Stimulated activated CD8-positive, alpha-beta memory T cell treated with anti-CD3 and anti-CD28 coated beads, Interleukin-12 subunit alpha, Interleukin-12 subunit beta, amount 100 ng/mL, for 1 hour (primary cell): ENCODE measurements at places on chromosomes 3 and 15.

- DNase-seq: no peak
Measured at GRCh38 chr3:5210926-5211325, 23.4 kb downstream of the EDEM1 start.

GRCh38 chr3:42228796-42229195 is 37.2 kb downstream of the CCK start:
- DNase-seq: no peak

DNA sequence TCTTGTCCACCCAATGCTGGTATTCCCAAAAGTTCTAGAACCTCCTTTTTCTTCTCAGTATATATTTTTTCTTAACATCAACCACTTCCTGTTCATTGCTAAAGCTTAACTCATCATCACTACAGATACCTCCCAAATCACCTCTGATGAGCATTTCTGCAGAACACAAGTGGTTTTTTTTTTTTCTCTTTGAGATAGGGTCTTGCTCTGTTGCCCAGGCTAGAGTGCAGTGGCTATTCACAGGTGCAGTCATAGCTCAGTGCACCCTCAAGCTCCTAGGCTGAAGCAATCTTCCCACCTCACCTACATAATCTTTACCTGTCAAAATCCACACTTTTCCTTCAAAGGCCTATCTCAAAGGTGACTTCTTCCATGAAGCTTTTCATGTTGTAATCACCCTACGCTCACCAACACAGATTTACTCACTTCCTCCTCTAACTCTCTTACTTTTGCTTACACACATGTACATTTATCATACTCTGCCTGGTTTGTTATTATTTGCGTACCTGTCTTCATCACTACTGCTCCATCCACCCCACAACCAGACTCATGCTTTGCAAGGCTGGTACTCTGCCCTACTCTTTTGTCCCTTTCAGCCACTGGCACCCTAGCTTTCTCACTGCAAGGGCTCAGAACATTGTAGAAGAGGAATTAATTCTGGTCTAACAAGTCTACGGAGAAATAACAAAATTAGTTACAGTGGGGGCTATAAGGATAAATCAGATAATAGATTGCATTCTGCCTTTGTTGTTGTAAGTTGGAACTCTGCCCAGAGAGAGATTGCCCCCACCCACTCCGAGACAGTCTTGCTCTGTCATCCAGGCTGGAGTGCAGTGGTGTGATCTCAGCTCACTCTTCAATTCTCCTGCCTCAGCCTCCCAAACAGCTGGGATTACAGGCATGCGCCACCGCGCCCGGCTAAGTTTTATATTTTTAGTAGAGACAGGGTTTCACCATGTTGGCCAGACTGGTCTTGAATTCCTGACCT is 27.5 kb downstream of the HERC1 start:
- DNase-seq: no peak

- DNase-seq: no peak
Measured at GRCh38 chr3:150640256-150640655, 37.1 kb downstream of the SELENOT start.

DNA sequence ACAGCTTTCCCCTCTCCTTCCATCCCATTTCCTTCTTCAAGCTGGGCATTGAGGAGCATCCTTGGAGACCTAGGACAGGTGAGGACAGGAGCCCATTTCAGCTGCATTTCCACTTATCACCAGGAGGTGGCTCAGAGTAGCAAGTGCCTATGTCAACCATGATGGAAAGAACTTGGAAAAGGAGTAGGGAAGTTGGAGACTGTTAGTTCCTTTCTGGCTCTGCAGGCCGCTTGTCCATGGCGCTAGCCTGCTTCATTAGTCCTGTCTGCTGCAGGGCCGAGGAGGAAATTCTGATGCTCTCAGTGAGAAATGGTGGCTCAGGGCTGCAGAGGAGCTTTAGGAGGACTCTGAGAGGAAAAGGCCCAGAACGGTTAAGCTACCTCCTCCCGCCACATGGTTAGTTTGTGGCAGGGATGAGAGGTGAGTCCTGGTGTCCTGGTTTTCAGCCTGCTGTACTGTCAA is 7.0 kb upstream of the CD276 start:
- DNase-seq: peak; percentile 30

GRCh38 chr3:119800844-119801243 is 18.9 kb downstream of the NR1I2 start:
- DNase-seq: no peak

DNA sequence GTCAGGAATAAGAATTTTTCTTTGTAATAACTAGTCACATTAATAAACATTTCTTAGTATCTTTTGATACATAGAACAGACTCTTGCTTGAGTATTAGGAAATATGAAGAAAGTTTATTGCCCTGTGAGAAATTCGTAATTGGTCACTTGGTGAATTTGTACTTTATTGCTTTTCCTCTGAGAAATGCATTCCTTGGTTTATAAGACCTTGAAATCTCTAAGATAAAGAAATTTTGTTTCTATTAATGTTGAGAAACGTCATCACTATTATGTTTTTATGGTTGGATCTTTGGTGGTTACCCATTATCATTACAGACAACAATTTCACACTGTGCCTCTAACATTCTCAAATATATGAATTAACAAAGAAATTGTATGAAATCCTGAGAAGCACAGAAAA is 652.0 kb upstream of the NECTIN3 start:
- no peak for DNase-seq

DNA sequence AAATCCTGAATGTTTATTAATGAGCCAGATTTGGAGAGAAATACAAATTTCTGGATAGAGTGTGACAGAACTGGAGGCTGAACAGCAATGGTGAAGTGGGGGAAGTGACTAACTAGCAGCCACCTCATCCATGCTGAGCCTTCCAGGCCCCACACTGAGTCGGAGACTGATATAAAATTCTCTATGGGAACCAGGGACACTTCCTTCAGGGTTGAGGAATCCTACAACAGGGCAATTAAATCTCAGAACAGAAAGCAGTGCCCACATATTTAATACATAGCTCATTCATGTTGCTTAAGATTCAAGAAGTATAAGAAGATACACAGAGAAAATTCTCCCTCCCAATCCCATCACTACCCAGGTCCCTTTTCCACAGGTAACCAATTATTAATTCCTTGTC is 49.3 kb downstream of the HACD2 start:
- DNase-seq: no peak

GRCh38 chr3:196652961-196653795 is 13.7 kb downstream of the NRROS start:
- DNase-seq: no peak

DNA sequence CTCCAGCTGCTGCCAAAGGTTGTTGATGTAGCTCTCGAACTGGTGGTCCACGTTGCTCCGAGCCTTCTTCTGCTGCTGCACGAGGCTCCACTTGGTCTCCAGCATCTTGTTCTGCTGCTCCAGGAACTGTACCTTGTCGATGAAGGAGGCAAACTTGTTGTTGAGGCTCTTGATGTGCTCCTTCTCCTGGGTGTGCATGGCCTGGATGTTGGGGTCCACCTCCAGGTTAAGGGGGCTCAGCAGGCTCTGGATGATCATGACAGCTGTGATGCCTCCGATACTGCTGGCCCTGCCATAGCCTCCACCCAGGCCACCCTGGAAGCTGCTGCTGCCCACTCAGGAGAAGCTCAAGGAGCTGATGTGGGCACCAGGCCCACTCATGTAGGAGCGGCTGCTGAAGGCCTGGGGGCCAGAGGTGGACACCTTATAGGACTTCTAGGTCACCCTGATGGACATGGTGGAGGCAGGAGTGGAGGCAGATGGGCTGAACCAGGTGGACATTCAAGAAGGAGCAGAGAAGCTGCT is 14.9 kb upstream of the PSTPIP1 start:
- no peak for DNase-seq

DNA sequence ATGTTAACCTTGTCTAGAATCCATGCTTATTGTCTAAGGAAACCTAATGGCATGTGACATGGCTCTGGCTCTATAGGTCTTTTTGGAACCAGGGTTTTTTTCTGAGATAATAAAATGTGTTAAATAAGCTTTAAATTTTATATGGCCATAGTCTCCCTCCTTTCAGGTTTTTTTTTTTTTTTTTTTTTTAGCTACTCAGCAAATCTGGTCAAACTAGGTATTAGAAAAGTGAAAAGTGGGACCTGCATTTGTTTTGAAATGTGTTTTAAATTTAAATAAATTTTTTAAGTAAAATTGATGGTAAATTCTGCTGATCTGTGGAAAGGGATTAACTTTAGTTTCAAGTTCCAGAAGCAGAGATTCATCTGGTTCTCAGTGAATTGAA is 52.1 kb upstream of the NANOGP8 start:
- DNase-seq: no peak

DNA sequence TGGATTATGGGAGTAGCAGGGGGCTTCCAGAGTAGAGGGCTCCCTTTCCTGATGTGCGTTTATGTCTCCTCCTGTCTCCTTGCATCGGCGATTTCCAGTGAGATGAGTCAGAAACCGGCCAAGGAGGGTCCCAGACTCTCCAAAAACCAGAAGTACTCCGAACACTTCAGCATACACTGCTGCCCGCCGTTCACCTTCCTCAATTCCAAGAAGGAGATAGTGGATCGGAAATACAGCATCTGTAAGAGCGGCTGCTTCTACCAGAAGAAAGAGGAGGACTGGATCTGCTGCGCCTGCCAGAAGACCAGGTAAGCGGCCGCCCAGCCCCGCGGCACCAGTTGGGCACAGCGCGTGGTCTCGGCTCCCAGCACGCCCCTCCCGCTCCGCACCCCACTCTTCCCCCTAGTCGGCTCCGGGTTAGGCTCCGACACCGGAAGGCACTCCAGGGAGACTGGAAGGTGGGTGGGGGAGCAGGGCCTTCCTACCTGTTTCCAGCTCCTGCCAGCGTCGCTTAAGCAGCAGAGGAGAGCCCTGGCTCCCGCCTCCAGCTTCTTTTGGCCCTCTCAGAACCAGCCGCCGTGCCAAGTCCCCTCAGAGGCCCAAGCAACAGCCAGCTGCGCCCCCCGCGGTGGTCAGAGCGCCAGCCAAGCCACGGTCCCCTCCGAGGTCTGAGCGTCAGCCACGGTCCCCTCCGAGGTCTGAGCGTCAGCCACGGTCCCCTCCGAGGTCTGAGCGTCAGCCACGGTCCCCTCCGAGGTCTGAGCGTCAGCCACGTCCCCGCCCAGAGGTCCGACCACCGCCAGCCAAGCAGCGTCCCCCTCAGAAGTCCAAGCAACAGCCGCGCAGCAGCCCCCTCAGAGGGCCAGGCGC is 34.7 kb downstream of the MOBP start:
- no peak for DNase-seq
